ENCODE measurements at places on chromosomes 4 and X.
A peak's percentile ranks its signal among the peaks of the same experiment; 100 is the strongest.

GRCh38 chrX:102154218-102154860, 1.4 kb downstream of the BEX5 start:
- DNase-seq = no peak

GRCh38 chr4:25667931-25668557, 12.4 kb downstream of the SLC34A2 start:
- no peak for DNase-seq

DNA sequence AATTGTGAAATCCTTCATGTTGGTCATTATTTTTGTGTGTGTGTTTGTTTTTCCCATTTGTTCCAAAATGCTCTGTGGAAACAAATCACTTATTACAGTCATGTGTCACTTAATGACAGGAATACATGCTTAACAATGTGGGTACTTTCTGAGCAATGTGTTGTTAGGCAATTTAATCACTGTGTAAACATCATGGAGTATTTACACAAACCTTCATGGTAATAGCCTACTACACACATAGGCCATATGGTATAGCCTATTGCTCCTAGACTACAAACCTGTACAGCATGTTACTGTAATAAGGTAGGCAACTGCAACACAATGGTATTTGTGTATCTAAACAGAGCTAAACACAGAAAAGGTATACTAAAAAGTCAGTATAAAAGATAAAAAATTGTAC, 388.9 kb upstream of the PPP1R2C start:
- no peak for DNase-seq

DNA sequence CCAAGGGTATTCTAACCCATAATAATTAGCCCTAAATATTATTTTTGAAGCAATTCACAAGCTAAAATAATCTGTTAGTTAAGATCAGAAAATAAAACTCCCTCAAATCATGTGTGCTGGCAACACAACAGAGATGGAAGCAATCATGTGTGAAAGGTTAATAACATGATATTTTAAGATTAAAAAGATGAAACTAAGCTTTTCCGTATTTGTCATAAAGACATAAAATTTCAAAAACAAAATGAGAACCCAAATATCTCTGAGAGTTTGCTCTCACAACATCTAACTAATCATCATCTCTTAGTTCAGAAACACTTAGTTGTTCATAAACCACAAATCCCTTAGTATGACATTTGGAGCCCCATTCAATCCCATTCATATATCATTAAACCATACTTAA, 749.1 kb downstream of the CCSER1 start:
- DNase-seq = no peak

DNA sequence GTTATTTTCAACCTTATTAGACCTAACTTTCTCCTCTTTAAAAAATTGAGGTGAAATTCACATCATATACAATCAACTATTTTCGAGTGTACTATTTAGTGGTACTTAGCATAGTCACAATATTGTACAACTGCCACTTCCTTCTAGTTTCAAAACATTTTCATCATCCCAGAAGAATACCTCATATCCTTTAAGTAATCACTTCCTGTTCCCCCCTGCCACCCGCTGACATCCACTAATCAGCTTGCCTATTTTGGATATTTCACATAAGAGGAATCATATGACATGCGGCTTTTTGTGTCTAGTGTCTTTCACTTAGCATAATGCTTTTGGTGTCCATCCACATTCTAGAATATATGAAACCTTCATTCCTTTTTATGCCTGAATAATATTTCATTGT, 10.0 kb upstream of the PPA2 start:
- no peak for DNase-seq

DNA sequence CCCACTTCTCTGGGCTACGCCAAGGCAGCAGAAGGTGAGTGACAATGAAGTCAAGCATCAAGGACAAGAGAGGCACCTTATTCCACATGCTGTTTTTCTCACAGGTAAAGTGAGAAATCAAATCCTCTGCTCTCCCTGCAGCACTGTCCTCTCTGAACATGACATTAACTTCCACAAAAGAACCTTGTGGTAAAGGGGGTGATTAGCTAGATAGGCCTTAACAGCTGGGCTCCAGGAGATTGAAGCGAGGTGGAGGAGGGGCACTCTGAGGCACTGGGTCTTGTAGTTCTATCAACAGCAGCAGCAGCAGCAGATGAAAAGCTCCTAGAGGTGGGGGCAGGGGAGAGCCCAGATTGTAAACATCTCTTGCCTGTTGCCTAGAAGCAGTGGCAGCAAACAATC, 96.8 kb upstream of the CXXC4 start:
- no peak for DNase-seq

- DNase-seq = peak; percentile 27
Measured at GRCh38 chr4:98481167-98481566, 177.2 kb downstream of the TSPAN5 start.

DNA sequence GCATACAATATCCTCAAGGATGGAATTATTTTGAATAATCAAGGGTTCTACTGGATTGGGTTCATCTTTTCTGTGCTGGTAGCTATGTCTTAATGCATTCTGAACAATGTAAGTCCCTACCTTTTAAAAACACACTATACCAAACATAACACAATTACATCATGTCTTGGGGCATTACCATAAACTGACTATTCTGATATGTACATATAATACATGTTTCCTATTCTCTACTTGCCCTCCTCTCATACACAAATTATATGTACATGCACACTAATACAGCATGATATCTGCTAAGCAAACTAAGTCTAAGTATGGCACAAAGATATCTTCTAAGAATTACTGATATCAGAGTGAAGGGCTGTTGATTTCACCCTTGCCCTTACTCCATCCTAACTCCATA, 147.1 kb downstream of the PRDM5 start:
- DNase-seq = no peak

- no peak for DNase-seq
Measured at GRCh38 chrX:38879631-38880220, 78.5 kb downstream of the MID1IP1 start.

DNA sequence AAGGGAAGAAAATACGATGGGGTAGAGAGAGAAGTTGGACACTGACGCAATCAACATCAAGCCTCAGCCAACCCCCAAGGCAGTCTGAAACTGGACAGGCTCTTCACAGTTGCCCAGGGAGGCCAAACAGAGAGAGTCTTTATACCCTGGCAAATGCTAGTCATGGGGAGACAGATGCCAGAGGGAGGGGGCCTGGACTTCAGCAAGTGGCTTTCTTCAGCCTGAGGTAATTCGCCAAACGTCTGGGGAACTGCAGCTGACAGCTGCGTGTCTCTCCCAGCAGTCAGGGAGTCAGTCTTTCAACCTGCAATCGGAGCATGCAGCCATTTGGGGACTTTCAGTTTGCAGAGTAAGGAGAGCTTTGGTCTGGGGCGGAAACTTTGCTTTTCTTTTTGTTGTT, 521.6 kb downstream of the TRIML1 start:
- DNase-seq = peak; percentile 53

GRCh38 chr4:112423591-112423990, 92.4 kb downstream of the NEUROG2 start:
- no peak for DNase-seq

GRCh38 chr4:153570228-153570973, 104.2 kb downstream of the TMEM131L start:
- DNase-seq = no peak

GRCh38 chrX:71543316-71543715, 10.4 kb downstream of the OGT start:
- DNase-seq = no peak

DNA sequence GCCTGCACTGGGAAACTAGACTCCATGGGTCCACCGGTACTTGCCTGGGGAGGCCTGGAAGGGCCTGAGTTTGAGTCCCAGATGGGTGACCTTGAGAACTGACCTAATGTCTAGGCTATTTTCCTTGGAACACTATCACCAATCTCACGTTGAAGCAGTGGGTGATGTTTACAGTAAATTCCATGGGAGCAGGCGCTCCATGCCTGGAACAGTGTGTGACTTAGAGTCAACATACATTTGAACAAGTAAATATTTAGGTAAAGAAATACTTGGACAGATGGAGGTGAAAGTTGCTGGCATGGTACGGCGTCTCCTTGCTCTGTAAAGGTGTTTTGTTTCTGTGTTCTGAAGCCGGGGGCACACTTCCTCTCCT, 47.5 kb downstream of the TBC1D14 start:
- DNase-seq = no peak

DNA sequence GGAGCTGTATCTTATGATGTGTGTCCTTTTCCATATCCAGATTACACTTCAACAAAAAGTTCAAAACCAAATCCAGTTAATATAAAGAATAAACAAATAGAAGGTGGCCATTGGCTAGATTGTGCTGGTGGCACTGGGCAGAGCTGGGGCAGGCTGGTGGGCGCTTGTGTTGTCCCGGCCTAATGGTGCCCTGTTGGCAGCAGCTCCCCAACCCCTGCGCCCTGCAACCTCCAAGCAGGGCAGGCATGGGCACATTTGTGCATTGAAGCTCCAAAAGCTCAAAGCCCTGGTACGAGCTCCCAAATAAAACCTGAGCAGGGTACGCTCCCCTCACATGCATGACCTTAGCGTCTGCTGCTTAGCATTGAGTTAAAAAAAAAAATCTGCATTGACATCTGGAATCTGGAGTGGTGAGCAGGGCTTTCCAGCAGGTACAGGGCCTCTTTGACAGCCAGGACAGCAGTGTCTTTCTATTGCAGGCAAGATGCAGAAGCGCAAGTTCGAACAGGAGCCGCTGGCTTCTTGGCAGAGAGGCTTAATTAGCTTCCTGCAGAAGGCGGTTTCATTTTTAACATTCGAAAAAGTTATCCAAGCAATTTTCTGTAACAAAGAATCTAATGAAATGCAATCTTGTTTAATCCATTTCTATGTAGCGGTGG, 25.9 kb upstream of the NYX start:
- no peak for DNase-seq

- no peak for DNase-seq
Measured at GRCh38 chr4:57424232-57424897, 314.2 kb upstream of the IGFBP7 start.

- DNase-seq = no peak
Measured at GRCh38 chr4:120348521-120348920, 281.9 kb upstream of the MAD2L1 start.

DNA sequence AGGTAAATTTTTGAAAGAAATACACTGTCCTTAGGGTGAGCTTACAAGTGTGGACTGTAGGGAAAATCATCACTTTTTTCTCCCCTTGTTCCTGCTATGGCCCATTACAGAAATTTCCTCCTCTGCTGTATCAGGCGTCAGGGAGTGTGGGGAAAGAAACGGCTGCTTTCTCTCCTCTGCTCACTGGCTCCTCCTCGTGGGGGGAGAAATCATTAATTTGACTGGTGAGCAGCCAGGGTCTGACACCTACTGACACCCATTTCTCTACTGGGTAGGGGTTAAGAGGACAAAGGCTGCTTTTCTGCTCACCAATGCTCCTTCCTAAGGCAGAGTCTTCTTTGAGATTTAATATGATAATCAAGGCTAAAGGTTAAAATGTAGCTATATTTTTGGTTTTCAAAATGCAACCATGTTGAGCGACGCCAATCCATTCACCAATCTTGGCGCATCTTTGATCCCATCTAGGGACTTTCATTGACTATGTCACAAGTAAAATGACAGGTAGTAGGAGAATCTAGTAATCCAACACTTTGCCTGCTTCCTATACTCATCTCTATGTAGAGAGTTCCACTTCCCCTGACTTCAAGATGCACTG, 25.1 kb downstream of the SETD7 start:
- peak; percentile 50 for DNase-seq

DNA sequence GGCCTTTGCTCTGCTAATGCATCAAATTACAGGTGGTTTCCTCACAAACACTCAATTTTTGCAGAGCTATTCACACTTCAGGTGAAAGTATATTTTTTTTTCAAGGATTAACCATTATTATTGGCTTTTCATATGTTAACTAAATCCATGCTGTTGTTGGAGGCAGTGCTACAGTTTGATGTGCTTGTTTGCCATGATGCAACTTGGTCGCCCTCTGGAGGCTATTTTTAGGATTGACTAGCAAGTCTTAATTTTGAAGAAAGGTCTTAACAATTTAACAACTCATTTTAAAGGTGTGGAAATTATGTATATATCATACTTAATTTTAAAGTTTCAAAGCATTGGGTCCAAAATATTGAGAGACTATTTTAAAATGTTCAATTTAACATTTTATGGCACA, 168.8 kb upstream of the FAM47A start:
- DNase-seq = no peak

DNA sequence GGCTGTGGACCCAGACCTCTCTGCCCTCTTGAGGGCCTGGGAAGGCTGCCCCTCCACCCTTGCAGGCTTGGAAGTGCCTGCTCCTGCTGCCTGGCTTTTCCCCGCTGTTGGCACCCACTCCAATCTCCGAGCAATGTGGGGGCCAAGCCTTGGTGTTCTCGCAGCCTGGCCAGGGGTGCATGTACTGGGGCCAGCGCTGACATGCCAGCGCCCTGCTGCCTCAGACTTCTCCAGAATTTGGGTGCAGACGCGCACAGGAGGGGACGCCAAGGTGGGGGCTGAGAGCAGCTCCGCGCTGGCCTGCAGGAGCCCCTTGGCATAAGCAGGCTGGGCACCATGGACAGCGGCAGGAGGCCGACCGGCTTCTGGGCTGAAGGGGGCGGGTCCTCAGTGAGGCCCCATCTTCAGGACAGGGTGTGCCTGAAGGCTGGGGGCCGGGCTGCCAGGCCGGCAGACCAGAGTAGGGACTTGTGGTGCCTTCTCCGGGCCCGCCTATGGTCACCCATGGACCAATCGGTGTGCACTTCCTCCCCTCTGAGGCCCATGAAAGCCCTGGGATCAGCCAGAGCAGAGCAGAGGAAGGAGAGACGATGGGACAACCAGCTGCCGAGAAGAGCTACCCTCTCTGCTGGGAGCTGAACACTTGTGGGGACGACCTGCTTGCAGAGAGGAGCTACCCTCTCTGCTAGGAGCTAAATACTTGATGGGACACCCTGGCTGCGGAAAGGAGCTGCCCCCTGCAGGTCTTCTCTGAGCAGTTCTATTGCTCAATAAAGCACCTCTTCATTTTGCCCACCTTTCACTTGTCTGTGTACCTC, 118.3 kb downstream of the DNAAF6 start:
- peak; percentile 0 for DNase-seq

DNA sequence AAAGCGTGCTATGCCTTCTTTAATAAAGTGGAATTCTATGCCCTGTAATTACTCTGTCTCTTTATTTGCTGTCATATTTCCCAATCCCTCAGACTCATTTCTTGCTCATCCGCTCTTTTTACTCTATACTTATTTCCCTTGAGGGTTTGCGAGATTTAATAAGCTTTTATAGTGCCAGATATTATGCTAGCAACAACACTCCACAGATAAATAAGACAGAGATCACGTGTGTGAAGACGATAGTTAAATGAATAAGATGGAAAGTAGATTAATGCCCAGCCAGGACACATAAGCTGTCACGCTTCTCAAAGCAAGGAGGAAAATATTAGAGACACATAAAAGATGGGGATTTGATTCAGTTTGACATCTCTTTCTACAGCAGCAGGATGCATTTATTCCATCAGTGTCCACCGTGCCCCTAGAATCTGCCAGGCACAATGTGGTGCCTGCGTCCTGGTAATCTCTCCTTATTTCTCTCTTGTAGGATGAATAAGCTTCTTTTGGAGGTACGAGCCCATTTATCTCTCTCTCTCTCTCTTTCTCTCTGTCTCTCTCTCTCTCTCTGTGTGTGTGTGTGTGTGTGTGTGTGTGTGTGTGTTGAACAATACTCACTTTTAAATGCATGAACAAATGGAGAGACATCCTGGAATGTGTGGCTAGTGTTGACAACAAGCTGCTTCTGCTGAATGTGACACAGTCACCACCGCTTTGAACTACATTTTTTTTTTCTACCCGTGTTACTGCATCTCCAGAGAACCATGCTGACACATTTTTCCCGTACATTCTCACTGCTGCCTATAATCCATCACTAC, 48.2 kb downstream of the TMEM156 start:
- no peak for DNase-seq

- DNase-seq = no peak
Measured at GRCh38 chr4:150080337-150080736, 2.1 kb downstream of the DCLK2 start.

All from nucleus accumbens (tissue), 56 donors.